GM12891 (cell line): ENCODE measurements at places on chromosomes 3 and 15.

- no peak for DNase-seq
Observed at GRCh38 chr3:47012342-47013230, 33.1 kb downstream of the NBEAL2 start.

DNA sequence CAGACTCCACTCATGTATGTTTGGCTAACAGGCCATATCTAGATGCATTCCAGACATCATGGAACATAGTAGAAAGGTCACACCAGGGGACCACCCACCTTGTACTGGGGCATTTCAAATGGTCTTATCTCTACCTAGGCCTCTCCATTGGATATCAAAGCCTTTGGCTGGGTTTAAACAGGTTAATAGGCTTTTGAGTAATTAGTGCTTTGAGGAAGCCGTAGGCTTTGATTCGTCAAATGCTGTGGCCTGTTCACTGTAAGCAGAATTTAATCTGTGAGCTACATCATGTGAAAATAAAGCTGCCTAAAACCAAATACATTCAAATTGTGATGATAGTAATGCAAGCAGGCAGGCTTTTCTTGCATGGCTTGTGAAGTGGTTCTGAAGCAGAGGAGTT lies 129.5 kb downstream of the ST8SIA2 start:
- DNase-seq, result no peak

- no peak for DNase-seq
Observed at GRCh38 chr15:93179700-93180102, 90.7 kb upstream of the RGMA start.

- no peak for DNase-seq
Observed at GRCh38 chr3:99678896-99679295, 40.5 kb downstream of the COL8A1 start.
